NCI-H446 treated with DMSO at 0.1 percent for 48 hours (cell line): ENCODE measurements at places on chromosomes 7 and 10.

GRCh38 chr7:152489044-152489443, 53.2 kb upstream of the KMT2C start:
- no peak for DNase-seq

- DNase-seq, result no peak
Observed at GRCh38 chr7:26584987-26585665, 279.3 kb downstream of the SKAP2 start.

- no peak for DNase-seq
Observed at GRCh38 chr10:132363921-132364593, 32.1 kb downstream of the LRRC27 start.

- no peak for DNase-seq
Observed at GRCh38 chr10:119517235-119518141, 25.0 kb downstream of the RGS10 start.

DNA sequence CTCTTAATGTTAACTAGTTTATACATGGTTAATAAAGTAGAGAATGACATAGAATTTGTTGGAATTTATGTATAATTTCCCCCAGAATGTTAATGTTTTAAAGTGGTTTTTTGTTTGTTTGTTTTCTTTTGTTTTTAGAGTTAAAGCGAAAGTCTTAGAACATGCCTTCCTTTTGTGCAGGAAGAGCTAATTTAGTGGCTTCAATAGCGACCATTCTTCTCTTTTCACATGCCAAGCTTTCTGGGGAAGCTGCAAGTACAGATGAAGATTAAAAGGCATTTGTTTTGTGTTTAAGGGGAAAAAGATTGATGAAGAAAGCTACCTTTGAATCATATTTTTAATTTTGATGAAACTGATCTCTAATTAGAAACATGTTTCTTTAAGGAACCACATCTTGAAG, 256.3 kb upstream of the CSTF2T start:
- no peak for DNase-seq

DNA sequence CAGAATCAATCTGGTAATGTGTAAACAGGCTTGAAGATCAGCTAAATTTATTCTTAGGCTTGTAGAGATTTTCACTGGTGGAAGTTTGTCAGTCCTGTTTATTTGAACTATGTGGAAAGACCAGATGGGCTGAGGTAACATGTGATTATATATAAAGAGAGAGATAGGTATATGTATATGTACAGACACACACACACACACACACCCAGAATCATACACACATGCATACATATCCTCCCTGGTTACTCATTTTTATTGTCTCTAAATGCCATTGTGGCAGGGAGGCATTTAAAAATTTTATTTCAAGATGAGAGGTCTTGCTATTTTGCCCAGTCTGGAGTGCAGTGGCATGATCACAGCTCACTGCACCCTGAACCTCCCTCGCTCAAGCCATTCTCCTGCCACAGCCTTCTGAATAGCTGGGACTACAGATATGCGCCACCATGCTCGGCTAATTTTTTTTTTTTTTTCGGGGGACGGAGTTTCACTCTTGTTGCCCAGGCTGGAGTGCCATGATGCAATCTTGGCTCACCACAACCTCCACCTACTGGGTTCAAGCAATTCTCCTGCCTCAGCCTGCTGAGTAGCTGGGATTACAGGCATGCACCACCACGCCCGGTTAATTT, 78.1 kb upstream of the CYTH3 start:
- no peak for DNase-seq

DNA sequence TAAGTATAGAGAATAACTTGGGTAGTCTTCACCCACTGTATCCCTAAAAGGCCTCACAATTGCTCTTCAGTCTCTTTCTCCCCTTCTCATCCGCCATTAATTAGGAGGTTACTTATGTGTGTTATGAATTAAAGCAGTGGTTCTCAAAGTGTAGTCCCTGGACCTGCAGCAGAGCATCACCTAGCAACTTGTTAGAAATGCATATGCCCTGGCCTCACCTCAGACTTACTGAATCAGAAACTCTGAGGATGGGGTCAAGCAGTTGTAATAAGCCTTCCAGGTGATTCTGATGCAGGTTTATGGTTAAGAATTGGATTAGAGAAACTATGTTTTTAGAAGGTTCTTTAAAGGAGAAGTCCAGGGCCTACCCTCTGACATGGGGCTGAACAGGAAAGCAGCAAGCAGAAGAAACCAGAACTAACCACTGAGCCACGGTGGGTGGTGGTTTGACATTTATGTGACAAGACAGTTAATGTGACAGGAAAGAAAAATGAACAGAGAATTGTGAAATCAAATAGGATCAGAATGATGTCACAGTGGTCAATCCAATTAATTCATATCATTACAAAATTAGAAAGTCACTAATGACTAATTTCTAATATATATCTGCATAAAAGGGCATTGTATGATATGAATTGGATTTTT, 37.6 kb downstream of the ENTPD1 start:
- no peak for DNase-seq
